Activated CD4-positive, alpha-beta T cell treated with anti-CD3 and anti-CD28 coated beads for 1 hour (primary cell): ENCODE measurements at places on chromosomes 16 and 17.

DNA sequence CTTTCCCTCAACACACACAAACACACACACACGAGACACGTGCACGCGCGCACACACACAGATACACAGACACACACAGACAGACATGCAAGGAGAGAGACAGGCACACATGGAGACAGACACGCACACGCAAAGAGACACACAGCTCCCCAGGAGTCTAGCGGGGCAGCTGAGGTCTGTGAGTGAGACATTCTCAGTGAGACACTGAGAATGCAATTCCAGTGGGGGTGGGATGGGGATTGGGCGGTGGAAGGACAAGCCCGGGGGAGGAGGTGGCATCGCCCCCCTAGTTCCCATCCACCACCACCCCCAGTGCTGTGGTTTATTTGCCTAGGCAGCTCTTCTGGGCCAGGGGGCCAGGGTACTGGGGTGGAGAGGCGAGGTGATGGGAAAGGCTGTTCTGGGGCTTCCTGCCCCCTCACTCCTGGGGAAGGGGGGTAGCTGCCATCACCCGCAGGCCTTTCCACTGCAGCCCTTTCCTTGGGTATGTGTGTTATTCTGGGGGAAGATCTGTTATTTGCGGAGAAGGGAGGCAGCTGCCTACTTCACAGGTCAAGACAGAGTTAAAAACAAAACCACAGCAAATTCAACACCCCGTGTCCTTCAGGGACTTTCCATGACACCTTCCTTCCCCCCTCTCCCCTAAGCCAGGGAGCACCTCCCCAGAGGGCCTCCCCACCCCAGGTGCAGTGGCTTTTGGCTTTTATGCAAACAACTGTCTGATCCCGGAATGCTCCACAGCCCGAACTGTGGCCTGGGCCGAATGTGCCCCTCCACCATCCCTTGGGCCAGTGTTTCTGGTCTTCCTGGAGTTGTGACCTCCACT lies 18.0 kb downstream of the GRB7 start:
- peak; percentile 42 for DNase-seq

- DNase-seq = no peak
These were observed 1.4 kb upstream of the HS3ST3B1 start for GRCh38 chr17:14299280-14300141.

- no peak for DNase-seq
These were observed 893 bp downstream of the CTU2 start for GRCh38 chr16:88706965-88707826.

DNA sequence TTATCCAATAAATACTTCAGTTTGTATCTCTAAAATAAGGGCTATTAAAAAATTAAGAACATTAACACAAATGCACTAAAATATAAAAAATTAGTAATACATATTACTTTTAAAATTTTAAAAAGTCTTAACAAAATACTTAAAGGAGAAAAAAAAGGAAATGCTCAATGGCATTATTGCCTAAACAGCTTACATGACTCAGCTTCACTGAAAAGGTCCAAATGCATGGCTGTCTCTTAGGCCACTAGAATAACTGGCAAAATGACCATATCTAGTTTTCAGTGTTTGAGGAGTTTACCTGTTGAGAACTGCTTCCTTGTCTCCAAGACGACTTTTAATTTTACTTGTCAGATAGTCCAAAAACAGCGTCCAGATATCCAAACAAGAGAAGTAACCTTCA lies 66.0 kb downstream of the XPO6 start:
- DNase-seq = no peak

DNA sequence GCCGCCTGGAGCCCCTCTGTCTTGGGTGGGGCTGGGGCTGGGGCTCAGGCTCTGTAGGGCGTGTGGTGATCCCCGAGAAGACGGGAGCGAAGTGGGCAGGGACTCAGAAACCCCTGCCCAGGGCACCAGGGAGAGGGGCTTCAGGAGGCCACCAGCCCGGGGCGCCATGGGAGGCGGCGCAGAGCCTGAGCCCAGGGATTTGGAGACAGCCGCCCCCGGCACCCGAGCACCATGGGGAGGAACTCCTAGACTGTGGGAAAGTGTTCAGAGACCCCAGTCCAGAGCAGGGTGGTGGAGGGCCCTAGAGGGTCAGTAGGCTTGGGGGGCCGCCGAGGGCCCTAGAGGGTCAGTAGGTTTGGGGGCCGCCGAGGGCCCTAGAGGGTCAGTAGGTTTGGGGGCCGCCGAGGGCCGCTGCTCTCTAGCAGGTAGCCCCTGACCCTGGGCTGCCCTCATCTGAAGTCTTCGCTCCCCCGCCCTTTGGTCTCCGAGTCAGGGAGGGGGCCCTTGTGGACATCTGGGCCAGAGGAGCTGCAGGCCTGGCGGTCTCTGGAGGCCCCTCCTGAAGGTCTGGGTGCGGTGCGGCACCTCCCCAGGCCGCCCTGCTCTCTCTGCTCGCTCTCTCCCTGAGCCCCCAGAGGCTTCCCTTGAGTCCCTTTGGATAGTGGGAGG lies 734 bp downstream of the ARHGDIG start:
- DNase-seq = no peak

GRCh38 chr17:59154721-59155438 lies at the start of gene SKA2:
TSS of gene SKA2 (minus strand) at chr17:59155186. CDS start at chr17:59155163, 23 bp downstream.
- peak; percentile 96 for DNase-seq

- DNase-seq = no peak
These were observed 29.2 kb downstream of the TBX4 start for GRCh38 chr17:61481421-61481820.

- no peak for DNase-seq
These were observed 2.5 kb downstream of the GPRC5B start for GRCh38 chr16:19882186-19882585.

- no peak for DNase-seq
These were observed 84.1 kb downstream of the TBC1D16 start for GRCh38 chr17:79951361-79952264.

GRCh38 chr16:82808036-82808435 lies 181.3 kb downstream of the CDH13 start:
- DNase-seq = no peak

- DNase-seq = no peak
These were observed 259.8 kb downstream of the C16orf95 start for GRCh38 chr16:87057211-87057881.

DNA sequence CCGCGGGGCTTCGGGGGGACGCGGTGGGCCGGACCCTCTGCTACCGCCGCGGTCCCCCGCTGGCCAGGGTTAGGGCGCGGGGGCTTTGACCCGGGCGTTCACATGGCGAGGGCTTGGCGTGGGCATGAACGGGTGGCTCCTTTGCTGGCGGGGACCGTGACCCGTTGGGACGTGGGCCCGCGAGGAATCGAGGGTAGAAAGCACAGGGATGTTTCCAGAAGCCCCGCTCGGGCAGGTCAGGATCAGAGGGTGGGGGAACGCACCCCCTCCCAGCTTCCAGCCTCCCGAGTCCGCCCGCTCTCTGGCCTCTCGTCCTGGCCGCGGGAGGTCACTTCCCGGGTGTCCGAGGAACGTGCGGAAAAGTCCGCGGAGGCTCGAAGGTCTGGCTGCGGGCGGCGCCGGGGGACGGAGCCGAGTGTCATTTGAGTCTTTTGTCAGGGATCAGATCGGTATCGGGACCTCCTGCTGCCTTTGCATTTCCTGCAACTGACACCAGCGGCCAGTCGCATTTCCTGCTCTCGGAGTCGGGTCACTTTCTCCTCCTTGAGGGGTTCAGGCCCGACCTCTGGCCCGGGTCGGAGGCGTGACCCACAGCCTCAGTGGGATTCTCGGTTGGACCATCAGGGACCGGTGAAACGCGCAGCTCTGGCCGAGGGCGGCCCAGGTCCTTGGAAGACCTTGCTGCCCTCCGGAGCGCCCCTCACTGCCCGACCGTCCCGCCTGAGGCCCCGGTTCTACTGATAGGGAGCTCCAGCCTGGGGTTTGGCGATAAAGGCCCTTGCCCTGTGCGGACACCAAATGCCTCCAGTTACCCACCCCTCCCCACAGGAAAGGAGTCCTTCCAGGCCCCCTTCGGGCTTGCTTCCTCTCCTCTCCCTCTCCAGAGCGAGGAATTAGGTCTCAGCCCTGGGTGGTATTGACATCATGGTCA lies 702 bp upstream of the WNT3 start:
- no peak for DNase-seq

GRCh38 chr16:31268891-31269290 lies 9.1 kb downstream of the ITGAM start:
- DNase-seq = no peak

DNA sequence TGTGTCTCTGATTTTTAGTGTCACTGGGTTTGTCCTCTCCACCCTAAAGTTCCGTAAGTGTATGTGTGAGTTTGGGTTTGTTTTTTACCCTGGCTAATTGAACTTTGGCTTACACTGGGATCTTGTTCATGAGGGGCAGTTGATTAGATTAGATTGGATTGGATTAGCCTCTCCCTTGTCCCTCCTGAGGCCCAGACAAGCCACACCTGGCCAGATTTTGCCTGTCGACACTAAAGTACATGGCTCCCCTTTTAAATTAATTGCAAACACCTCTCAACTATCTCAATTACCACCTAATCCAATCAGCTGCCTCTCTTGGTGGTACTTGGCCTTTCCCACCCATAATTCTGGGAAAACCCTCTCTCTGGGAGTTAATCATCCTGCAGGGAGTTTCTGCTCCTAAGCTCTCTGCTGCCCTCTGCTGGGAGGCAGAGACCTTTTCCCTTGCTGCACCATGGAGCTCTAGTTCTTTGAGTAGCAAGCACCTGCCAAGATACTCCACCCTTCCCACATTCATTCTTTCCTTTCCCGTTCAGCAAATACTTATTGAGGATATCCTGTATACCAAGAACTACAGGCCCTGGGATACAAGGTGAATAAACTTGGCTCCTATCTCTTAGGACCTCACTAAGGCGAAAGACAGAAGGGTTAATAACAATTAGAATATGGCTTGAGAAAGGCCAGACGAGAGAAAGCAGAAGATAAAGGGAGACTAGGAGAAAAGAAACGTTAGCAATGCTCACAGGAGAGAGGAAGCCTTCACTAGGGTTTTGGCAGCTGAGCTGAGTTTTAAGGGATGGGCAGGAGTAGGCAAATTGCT lies 60.0 kb upstream of the MPHOSPH6 start:
- DNase-seq = peak; percentile 27

DNA sequence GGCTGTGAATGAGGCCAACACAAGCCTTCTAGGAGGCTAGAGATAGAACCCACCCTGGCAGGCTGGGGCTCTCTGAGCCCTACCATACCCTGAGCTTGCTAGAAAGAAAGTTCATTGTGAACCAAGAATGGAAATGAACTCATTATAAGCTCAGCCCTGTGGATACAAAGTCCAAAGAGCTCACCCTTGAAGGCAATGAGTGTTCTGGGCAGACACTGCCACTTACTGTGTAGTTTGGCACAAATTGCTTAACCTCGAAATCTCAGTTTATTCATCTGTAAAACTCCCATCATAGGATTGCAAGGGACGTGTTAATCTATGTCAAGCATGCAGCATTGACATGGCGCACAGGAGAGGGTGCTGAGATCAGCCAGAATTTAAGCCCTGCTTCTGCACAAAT lies 5.5 kb downstream of the KDM8 start:
- DNase-seq = no peak

DNA sequence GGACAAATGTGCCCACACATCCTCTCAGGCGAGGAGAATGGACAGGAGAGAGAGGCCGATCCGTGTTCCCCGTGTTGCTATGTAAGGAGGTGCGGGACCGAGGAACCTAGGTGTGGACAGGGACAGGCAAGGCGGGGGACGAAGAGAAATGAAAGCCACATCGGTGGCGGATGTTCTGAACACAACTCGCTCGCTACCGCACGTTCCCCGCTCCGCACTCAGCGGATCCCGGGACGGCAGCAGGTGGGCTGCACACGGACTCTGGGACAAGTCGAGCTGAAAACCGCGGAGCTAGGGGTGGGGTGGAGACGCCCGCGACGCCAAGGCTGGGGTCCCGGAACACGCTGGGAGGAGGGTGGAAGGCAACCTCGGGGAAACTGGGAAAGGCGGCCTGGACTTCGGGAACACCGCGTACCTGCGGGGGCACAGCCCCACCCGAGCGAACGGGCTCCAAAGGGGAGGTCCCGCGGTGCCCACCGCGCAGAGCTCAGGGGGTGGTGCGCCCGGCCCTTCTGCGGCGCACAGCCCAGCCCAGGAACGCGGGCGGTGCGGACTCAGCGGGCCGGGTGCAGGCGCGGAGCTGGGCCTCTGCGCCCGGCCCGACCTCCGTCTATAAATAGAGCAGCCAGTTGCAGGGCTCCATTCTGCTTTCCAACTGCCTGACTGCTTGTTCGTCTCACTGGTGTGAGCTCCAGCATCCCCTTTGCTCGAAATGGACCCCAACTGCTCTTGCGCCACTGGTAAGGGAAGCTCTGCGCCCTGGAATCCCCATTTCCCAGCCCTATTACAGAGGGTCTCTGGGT lies at the start of gene MT1E:
MT1E (plus strand) TSS at position 642 of the 803 bp plus-strand sequence; CDS start at position 713, 71 bp downstream.
- DNase-seq = peak; percentile 40

- DNase-seq = no peak
These were observed 536.3 kb upstream of the EEF2KMT start for GRCh38 chr16:5633845-5634440.

DNA sequence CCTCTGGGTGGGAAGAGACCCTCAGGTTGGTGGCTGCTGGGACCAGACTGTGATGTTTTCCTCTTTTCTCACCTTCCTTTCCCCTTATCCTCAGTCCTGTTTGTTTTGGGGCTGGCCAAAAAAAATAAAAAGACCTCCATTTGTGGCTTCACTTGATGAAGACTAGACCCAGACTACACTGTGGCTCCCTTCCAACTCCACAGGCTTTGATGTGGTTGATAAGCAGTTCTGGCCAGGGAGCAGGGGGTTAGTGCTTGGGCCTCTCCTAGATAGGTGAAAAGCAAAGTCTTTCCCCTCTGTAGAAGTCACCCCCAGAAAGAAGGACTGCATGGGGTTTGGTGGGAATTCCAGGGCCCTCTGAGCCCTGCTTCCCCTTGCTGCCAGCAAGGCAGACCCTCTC lies 11.2 kb upstream of the ADAM11 start:
- no peak for DNase-seq

DNA sequence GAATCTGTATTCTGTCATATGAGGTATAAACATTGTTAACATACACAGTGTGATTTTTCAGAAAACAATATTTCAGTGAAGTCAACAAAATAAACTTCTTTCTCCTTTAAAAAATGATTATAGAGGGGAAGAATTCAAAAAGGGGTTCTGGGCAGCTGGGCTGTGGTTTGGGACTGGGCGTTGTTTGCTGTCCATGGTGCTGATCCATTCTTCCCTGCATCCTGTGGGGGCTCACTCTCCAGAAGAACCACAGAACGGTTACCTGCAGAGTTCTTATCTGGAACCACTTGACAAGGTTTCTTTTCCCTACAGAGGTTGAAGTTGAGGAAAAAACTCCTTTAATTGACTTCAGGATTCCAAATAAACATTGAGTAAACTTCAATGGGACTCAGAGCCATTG lies 1091.0 kb downstream of the CDH8 start:
- no peak for DNase-seq
